Ascending aorta (tissue), 2 donors: ENCODE measurements at places on chromosomes 13 and 19. TPM values are rescaled to one million over a fixed set of nuclear protein-coding genes. Genes with fewer than 3 reads are reported as not detected.

The PDE4A gene
- total RNA-seq = 59.9 TPM

GRCh38 chr19:33296488-33296971 is 5.8 kb downstream of the CEBPA start:
- no peak overlapping the region for H3K27ac ChIP-seq
- no peak overlapping the region for H3K4me3 ChIP-seq
- no peak for DNase-seq
- H3K36me3 ChIP-seq = no peaks in the 10 kb centered on the region
- peaks cover 4% of the 10 kb centered on the region for H3K27me3 ChIP-seq

- no peaks in the 10 kb centered on the region for H3K36me3 ChIP-seq
- H3K4me1 ChIP-seq = no peaks in the 10 kb centered on the region
- no peak overlapping the region for H3K27ac ChIP-seq
- DNase-seq = no peak
- H3K4me3 ChIP-seq = no peak overlapping the region
Observed at GRCh38 chr13:111460548-111461444, 140.4 kb downstream of the TEX29 start.

GRCh38 chr13:48493066-48493765 is 39.7 kb downstream of the RCBTB2 start:
- H3K36me3 ChIP-seq = no peaks in the 10 kb centered on the region
- no peak overlapping the region for H3K4me3 ChIP-seq
- H3K4me1 ChIP-seq = no peaks in the 10 kb centered on the region
- no peak for DNase-seq
- H3K27ac ChIP-seq = peak overlapping the region; percentile 19

The KIR2DL4 gene
- total RNA-seq = not detected

DNA sequence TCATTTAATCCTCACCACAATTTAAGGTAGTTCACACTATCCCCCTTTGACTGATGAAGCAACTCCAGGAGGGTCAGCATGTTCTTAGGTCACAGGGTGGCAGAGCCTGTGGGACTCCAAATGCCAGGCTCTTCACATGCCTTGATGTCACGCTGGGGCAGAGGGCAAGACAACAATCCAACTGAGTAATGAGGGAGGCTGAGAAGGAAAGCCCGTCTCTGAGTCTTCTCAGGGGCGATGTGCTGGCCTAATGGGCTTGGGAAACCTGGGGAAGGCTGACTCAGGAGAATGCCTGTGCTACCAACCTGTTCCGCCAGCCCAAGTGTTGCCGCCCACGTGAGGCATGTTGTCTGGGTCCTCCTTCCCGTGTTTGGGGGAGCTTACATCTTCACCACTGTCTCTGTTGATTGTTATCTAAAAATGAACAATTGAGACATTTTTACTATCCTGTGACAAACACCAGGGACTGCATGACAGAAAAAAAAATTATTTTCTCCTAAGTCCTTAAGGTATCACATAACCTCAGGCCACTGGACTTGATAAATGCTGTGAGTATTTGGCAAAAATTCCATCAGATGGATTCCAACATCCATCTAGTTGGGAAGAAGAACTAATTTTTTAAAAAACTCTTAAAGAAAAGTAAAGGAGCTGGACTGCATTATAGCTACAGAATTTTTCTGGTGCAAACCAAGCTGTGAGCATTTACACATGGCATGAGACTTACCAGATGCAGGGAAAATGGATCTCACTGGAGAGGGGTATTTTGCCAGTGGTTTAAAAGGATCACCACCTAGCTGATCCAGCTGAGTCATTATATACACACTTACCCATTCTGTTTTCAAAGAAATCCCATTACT is 157.5 kb downstream of the RGCC start:
- DNase-seq = no peak
- peak overlapping the region; percentile 56 for H3K27ac ChIP-seq
- no peaks in the 10 kb centered on the region for H3K27me3 ChIP-seq
- peaks cover 11% of the 10 kb centered on the region for H3K36me3 ChIP-seq

- H3K27ac ChIP-seq = no peak overlapping the region
- no peaks in the 10 kb centered on the region for H3K27me3 ChIP-seq
- H3K4me3 ChIP-seq = no peak overlapping the region
Observed at GRCh38 chr13:94656176-94656575, 54.5 kb downstream of the GPR180 start.

The TTYH1 gene
- 58.4 TPM for total RNA-seq

The ZNF99 gene
- not detected for total RNA-seq

DNA sequence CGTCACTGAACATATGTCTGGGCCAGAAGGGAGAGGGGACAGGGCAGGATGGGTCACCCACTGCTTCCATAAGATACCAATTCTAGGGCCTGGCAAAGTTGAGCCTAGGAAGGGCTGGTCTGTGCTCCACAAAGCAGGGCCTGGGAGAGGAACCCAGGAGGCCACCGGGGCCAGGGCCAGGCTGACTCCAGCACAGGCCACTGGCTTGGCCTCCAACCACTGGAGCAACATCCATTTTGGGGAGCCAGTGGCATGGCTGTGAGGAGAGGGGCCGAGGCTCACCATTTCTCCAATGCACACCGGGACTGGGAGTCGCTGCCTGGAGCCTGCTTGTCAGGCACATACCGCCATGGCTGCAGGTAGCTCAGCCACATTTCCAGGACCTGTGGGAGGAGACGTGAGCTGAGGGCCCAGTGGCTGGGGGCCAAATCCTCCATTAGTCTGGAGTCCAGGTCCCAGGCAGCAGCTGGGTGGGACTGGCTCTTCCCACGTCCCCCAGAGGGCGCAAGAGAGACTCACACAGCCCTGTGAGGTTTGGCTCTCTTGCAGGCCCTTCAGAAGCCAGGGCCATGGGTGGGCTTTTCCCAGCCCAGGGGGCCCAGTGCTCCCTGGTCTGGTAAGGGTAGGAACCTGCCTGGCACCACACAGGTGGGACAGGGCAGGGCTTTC is 27.7 kb downstream of the TUBA3C start:
- no peaks in the 10 kb centered on the region for H3K36me3 ChIP-seq
- H3K27me3 ChIP-seq = no peaks in the 10 kb centered on the region
- H3K4me1 ChIP-seq = no peaks in the 10 kb centered on the region
- H3K4me3 ChIP-seq = no peak overlapping the region
- no peak for DNase-seq

The EID2 gene
- 11.8 TPM for total RNA-seq

DNA sequence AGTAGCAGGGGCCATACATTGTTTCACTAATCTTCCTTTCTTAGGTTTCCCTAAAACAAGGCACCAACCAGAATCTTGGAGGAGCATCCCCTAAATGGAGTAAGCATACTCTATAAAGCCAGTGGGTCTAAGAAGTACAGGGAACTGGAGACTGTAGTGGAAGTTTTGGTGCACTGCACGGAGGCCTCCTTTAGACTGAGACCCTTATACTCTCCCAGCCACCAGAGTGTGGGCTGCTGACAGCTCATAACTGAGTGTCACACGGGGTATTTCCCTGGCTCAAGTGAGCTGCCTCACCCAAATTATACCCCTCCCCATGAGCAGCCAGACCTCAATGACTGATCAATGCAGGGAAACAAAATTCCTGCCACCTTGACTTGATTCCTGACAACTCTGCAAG is 349.5 kb downstream of the NDFIP2 start:
- no peaks in the 10 kb centered on the region for H3K36me3 ChIP-seq
- H3K27ac ChIP-seq = no peak overlapping the region
- no peak overlapping the region for H3K4me3 ChIP-seq

The FXYD5 gene
- total RNA-seq = 138 TPM

DNA sequence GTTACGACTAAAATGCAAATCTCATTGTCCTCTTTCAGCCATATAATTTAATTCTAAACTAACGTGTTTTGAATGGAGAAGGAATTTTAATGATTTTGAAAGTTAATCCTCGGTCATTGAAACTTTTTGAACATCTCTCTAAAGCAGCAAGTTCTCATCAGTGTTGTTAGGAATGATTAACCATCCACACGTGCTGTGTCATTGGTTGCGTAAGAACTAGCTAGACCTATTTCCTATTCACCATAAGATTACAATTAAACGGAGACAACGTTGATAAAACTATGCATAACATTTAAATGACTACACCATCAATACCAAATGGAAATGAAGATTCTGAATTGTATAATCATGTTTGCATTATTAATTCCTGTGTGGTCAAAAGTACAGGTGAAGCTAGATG is 155.6 kb upstream of the IRS2 start:
- no peaks in the 10 kb centered on the region for H3K27me3 ChIP-seq
- no peak for DNase-seq
- no peak overlapping the region for H3K27ac ChIP-seq
- H3K4me1 ChIP-seq = no peaks in the 10 kb centered on the region

DNA sequence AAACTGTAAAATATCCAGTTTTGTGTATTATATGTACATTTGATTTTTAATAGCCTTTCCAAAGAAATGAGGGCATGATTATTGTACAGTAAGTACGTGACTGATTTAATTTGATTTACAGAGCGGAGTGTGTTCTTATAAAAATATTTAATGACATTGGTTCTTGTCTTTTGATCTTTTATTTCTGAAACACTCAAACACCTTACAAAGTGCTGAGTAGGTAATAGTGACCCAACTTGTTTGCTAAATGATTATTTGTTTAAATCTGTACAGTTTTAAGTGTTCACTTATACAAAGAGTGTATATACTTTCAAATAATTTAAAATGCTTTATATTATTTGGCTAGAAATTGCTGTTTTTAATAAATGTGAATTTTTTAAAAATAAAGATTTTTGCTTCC is 71.5 kb downstream of the COG3 start:
- peaks cover 43% of the 10 kb centered on the region for H3K36me3 ChIP-seq
- no peak overlapping the region for H3K27ac ChIP-seq
- H3K4me1 ChIP-seq = no peaks in the 10 kb centered on the region
- H3K4me3 ChIP-seq = no peak overlapping the region

The ENOX1 gene
- total RNA-seq = 0.21 TPM

- no peaks in the 10 kb centered on the region for H3K27me3 ChIP-seq
- no peak overlapping the region for H3K4me3 ChIP-seq
- no peaks in the 10 kb centered on the region for H3K36me3 ChIP-seq
- no peak for DNase-seq
Observed at GRCh38 chr13:66195238-66195637, 1034.9 kb downstream of the PCDH9 start.

- H3K36me3 ChIP-seq = no peaks in the 10 kb centered on the region
- no peak overlapping the region for H3K4me3 ChIP-seq
- H3K4me1 ChIP-seq = no peaks in the 10 kb centered on the region
- DNase-seq = no peak
Observed at GRCh38 chr19:53894707-53895106, 12.7 kb downstream of the PRKCG start.

The JAK3 gene
- total RNA-seq = 28.1 TPM

DNA sequence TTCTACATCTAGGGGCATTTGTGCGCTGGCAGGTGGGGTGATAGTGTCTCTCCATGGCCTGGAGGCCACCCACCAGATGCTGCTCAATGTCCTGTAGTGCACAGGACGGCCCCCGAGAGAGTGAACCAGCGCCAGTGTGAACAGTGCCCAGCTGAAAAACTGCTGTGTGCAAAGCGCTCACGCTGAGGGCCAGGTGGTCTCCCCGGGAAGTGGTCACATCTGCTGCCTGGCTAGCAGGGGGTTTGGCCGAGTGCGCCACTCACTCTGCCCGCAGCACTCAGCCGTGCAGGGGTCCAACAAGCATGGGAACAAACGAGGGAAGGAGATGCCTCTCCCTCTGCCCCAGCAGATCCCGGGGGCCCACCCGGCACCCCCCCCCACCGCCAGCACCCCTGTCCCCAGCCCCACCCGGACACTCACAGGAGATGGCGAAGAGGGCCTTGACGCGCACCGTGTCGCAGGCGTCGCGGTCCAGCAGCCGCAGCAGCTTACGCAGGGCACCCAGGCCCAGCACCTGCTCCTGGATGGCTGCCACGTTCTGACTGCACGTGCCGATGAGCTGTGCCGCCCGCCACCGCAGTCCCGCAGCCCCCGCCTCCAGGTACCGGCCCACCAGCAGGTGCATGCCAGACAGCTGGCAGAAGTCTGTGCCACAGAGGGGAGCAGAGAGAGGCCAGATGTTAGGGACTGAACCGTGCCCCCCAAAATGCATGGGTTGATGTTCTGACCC is 5.8 kb downstream of the HSPBP1 start:
- no peak overlapping the region for H3K27ac ChIP-seq
- H3K36me3 ChIP-seq = peaks cover 34% of the 10 kb centered on the region
- DNase-seq = no peak
- H3K4me1 ChIP-seq = peaks cover 2% of the 10 kb centered on the region
- H3K4me3 ChIP-seq = no peak overlapping the region

The UHRF1 gene
- total RNA-seq = 0.32 TPM

DNA sequence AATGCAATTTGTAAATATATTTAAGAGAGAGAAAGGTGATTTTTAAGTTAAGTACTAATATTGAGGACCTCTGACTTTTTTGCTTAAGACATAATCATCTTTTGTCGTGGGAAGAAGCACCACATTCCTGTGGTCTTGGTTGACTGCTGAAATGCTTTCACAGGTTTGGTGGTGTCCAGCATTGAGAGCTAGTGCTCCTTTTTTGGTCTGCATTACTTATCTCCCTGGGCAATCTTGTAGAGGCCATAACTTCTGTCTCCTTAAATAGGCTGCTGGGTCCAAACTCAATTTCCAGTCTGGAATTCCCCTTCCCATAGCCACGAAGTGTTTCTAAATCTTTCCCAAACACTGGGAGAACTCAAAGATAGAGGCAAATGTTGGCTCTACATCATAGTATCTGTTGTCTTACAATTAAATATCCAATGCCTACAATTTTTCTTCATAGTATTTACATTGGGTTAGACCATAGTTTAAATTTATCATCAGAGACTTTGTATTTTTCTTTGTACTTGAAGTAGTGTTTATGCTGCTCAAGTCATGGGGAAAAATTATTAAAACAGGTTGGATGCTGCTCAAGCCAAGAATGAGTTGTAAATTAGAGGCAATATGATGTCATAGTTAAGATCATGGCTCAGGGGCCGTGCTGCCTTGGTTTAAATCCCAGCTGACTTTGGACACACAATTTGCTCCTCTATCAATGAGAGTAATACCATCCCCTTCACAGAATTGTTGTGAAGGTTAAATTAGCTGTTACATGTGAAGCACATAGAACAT is 105.6 kb downstream of the POSTN start:
- no peaks in the 10 kb centered on the region for H3K36me3 ChIP-seq
- DNase-seq = no peak
- H3K27me3 ChIP-seq = no peaks in the 10 kb centered on the region
- no peak overlapping the region for H3K4me3 ChIP-seq
- peak overlapping the region; percentile 41 for H3K27ac ChIP-seq

The CTXN1 gene
- total RNA-seq = not detected

DNA sequence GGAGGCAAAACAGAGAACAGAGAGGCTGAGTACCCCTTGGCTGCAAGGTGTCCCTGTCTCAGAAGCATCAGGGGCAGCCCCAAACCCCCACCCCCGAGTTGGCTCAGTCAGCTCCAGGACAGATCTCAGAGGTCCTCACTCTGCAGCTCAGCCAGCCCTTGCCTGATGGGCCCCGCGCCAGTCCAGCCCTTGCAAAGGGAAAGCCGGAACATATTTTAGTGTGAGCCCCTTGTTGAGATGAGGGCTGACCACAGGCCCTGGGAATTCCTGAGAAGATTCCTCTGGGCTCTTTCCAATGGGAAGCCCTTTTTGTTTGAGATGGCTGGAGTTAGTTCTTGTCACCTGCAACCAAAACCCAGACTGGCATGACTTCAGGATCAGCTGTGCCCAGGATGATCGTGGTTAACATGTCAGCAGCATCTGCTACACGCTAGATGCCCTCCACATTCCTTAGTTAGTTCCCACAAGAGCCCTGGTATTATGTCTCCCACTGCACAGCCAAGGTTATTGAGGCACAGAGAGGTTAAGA is 33.9 kb upstream of the CCNE1 start:
- H3K4me3 ChIP-seq = no peak overlapping the region
- no peak overlapping the region for H3K27ac ChIP-seq
- H3K4me1 ChIP-seq = no peaks in the 10 kb centered on the region
- H3K36me3 ChIP-seq = no peaks in the 10 kb centered on the region
- DNase-seq = no peak
- no peaks in the 10 kb centered on the region for H3K27me3 ChIP-seq

The SERP2 gene
- 0.85 TPM for total RNA-seq
